ENCODE measurements at places on chromosomes 5 and 9. TPM values are rescaled to one million over a fixed set of nuclear protein-coding genes. Genes with fewer than 3 reads are reported as not detected.

DNA sequence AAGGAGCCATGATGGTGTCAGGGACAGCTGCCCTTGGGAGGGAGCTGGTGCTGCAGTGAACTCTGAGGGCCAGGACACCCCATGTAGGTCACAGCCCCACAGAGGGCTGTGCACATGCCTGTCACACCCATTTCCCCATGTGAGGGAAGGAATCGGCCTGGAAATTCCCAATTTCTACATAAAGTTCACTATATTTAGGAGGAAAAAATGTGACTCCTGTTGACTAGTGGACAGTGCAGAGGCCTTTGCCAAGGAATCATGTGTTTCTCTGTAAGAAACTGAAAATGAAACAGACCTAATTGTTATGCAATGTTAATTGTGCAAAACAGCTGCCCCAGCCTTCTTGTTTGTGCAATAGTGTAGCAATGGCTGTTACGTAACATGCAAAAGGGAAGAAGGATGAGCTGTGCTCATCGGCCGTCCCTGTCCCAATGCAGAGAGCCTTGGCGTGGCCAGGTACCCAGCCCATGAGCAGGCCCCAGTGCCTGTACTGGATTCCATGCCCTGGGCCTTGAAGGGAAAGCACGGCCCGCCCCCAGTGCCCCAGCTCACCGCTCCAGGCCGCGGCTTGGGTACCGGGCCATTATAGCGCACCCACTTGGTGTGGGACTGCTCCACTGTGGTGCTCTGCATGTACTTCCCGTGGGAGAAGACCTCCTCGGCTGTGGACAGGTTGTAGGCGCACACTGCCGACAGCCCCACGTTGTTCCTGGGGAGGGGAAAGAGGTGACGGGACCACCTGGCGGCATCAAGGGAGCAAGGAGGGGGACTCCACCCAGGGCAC is 70.0 kb downstream of the SECISBP2 start:
- no peak for ATAC-seq

GRCh38 chr9:73871636-73872035 is 625.5 kb upstream of the RORB start:
- no peak for ATAC-seq

Gene THBS4
- 3.5 TPM for total RNA-seq

- peak; percentile 63 for ATAC-seq
Measured at GRCh38 chr5:1793301-1793740, 6.3 kb downstream of the MRPL36 start.

DNA sequence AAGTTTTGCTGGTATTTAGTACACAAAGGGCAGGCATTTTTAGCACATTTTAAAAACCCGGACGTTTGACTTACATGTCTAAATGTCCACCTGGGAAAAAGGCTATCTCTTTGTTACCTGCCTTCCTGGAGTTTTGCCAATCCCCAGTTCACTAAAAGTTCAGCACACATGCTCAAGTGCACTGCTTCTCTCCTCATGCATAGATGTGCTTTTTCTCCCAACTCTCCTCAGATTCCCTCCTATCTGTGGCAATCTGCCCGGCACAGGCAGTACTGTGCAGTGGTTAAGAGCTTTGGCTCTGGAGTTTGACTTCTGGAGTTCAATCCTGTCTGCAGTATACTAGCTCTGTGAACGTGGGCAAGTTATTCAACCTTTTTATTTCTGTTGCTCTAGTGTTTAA is 8.3 kb upstream of the CCNO start:
- ATAC-seq = no peak

Gene TCF7
- total RNA-seq = 5.9 TPM

DNA sequence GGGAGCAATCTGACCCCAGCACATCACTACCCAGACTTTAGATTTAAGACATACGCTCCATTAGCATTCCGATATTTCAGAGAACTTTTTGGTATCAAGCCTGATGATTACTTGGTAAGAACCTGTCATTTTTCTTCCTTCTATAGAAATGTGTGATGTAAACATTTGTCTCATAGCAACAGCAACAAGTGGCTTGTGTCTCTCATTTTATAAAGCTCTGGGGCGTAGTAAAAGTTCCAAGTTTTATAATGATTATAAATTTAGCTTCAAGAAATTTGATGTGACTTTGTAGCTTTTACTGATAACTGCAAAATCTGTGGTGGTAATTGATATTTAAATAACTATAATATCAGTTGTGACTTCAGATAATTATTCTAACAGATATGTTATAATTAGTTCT is 137.2 kb downstream of the PRKACG start:
- ATAC-seq = no peak

DNA sequence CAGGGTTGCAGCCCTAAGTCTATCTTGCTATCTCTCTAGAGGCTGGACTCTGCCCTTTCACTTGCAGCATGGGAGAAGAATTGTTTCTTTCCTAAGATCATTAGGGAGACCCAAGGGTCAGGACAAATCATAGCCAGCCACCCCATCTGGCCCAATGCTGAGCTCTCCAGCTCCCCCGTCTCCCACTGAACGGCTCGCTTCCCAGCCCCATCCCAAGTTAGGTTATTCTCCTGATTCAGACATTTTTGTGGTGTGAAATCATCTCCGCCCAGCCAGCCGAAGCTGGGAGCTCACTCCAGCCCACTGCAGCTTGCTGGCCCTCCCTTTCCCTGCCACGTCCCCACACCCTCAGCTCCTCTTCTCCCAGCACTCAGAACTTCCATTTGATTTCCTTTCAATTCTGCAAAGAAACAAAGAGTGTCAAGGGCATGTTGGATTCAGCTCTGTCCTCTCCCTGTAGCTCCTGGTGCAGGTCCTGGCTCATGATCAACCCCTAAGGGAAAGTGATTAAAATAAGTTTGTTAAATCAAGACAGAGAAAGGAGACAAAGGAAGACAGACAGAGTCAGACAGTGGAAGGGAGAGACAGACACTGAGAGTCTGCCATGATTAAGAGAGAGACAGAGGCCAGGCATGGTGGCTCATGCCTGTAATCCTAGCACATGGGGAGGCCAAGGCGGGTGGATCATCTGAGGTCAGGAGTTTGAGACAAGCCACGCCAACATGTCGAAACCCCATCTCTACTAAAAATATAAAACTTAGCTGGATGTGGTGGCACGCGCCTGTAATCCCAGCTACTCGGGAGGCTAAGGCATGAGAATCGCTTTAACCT is 12.6 kb upstream of the SPARC start:
- no peak for ATAC-seq

DNA sequence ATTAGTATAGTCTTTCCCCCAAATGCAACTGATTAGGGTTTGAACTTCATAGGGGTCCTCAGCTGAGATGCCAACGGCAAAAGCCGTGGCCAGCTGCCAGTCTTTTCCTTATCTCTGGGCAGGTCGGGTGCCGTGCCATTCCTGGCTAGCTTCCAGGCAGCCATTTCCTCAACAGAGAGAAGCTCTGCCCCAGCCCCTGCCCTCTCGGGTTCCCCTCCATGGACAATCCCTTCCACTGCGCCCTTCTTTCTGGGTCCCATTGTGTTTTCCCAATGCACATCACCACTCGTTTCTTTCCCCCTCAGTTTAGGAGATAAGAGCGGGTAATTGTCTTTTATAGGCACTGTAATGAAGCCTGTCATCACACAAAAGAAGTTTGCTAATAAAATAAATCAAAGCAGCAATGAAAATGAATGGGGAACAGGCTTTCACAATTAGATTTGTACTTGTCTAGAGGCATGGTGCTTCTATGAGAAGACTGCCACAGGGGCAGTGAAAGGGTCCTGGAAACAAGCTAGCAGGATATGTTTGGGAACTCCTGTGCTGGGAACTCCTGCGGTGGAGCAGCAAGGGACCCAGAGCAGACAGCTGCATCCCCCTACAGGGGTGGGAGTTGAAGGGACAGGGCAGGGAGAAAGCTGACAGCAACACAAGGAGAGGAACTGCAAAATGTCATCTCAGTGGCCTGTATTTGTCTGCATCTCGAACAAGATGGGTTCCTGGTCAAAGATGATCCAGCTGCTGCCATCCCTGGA is 48.0 kb upstream of the SAP30L start:
- no peak for ATAC-seq

Gene PDE6A
- not detected for total RNA-seq

GRCh38 chr5:34968258-34968657 is 38.9 kb downstream of the DNAJC21 start:
- no peak for ATAC-seq

Gene PCDHB10
- not detected for total RNA-seq

DNA sequence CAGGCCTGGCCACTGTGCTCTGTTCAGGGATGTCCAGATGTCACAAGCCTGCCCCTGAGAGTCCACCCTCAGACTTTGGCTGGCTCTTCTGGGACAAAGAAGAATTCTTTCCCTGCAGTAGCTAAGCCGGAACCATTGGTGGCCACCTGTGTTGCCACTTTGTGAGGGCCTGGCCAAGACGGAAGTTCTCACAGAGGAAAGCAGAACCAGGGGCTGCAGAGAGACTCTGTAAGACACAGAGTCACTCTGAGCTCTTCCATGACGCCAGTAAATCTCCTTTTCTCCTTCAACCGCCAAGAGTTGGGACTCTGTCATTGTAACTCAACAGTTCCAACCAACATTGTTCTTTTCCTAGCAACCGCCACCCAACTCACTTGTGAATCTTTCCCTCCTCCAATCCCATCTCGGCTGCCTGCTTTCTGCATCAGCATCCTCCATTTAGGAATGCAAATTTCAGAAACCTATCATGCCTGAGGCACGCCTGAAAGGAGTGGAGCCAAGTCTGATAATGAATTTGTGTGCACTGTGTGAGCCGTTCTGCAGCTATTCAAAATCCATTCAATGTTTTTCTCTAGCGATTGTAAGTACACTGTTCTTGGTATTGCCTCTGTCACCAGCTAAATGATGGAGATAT is 37.8 kb upstream of the ATP6V1G1 start:
- ATAC-seq = no peak

GRCh38 chr9:522658-523057 is 308.0 kb downstream of the DOCK8 start:
- ATAC-seq = no peak

- no peak for ATAC-seq
Measured at GRCh38 chr5:92644266-92644886, 936.6 kb downstream of the NR2F1-AS1 start.

DNA sequence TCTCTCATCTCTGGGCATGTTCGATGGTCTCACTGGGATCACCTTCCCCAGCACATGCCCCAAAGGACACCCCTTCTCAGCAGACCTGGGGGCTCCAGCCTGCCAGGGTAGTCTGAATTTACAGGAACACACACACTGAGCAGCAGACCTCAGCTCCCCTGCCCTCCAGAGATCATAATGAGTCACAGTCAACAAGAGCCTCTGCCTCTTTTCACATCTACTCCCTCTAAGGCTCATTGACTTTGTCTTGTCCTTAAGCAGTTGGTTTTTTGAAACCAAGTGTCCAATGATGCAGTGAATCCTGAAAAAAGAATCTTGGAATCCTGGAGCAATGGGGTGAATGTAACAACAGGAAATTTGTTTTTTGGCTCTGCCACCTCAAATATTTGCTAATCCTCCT is 20.8 kb downstream of the GABBR2 start:
- ATAC-seq = no peak

Gene AJM1
- total RNA-seq = 12.9 TPM

- peak; percentile 50 for ATAC-seq
Measured at GRCh38 chr9:131478421-131478868, 24.3 kb upstream of the POMT1 start.

GRCh38 chr5:106116682-106117081 is 1554.1 kb downstream of the EFNA5 start:
- ATAC-seq = no peak

Gene CANX
- total RNA-seq = 614 TPM

Gene AGXT2
- total RNA-seq = not detected

DNA sequence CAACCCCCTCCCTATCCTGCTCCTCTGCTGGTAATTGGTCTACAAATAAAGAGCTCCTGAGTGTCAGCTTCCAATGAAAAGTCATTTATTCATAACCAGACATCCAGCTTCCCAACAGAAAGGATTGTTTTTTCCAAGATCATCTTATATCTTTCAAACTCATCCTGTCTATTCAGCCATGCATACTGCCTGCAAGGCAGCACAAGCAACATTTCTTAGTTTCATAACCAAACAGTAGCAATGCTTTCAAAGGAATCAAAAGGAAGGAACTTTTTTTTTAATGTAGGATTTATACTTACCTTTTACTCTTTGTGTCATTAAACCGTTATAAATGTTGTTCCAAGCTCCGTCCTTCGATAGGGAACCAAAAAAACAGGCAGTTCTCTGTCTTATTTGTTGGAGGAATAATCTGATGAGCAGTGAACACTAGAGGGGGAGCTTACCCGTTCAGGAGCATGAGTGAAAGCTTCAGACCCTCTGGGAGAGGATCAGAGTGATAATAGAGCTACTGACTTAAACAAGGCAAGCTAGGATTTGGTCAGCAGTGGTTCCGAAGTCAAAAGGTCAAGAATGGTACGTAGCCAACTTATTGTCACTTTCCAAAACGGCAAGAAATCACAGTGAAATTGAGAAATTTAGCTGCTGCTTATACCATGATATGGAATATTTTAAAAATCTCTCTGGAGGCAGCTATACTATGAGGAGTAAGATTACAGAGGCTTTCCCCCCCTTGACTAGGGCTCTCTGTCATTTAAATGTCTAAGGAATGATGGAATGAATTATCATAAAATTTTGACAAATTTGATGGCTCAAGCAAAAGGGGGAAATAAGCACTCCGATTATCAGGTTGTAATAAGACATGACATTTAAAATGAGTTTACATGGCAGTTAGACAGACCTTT is 892.9 kb downstream of the NR2F1-AS1 start:
- ATAC-seq = no peak

- ATAC-seq = no peak
Measured at GRCh38 chr5:148831590-148832565, 5.5 kb downstream of the ADRB2 start.

- no peak for ATAC-seq
Measured at GRCh38 chr9:100354121-100354800, 1.5 kb upstream of the TEX10 start.

- ATAC-seq = no peak
Measured at GRCh38 chr5:43711496-43711895, 108.5 kb downstream of the NNT start.

DNA sequence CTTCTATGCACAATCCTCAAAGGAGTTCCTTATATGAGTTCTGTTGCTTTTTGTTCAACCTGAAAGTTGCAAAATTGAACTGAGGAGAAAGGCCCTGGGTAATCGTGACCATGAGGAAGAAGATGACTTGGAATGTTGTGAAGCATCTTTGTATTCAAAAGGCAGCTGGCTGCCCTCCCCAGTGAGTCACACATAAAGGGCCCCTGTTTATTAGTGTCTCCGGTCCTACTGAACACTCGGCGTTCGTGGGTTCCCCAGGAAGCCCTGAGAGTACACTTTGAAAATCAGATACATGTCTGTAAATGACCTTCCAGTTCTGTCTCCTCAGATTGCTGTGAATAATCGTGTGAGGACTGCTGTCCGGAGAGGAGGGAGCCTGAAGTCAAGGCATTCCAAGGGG is 73.6 kb downstream of the C9orf153 start:
- ATAC-seq = no peak

Gene OCLN
- 4.4 TPM for total RNA-seq

DNA sequence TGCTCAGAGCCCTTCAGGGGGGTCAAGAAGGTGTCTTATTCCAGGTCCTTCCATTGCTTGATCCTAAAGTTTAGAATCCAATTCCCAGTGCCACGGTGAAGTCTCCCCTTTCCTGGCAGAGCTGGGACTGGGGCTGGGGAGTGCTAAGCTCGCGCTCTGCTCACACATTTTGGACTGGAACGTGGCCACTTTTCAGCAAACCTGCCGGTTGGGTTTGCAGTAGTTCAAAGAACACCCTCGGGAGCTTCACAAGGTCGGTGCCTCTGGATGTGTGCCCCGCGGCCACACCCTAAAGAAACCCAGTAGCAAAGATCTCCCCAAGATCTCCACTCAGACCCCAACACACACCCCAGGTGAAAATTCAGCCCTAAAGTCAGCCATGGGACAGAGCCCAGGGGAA is at the start of gene C9orf152:
TSS of gene C9orf152 (minus strand) at position 129 of the 400 bp plus-strand sequence. CDS start 580 bp downstream, outside the sequence.
- no peak for ATAC-seq

- no peak for ATAC-seq
Measured at GRCh38 chr5:156356238-156356637, 29.3 kb downstream of the SGCD start.

Data from activated T-helper 17 cell treated with anti-CD3 and anti-CD28 coated beads, Interleukin-2, amount 50 U/mL, for 72 hours (primary cell).